ENCODE measurements at places on chromosomes 1 and 21.

DNA sequence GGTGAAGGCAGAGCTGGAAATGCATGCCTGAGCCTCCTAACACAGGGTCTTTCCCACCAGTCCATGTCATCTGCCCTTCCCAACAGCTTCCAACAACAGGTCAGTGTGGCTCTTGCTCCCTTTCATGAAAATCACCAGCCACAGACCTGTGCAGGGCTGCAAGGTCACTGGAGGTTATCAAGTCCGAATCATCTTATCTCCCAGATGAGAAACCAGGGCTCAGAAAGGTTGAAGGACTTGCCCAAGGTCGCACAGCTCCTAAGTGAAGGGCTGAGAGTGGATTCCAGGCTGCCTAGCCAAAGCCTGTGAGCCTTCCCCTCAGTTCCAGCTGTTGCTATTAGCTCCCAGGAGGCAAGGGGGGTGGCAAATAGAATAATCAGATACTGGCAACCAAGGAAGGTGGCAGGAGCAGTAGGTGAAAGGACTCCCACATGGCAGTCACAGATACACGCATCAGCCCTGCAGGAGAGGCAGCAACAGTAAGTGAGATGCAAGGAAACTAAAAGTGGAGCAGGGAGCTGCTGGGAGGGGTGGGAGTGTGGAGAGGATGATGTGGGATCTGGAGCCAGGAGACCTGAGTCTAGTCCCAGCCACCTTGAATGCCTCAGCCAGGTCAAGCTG is 74.2 kb downstream of the SSBP3 start:
- DNase-seq = no peak

DNA sequence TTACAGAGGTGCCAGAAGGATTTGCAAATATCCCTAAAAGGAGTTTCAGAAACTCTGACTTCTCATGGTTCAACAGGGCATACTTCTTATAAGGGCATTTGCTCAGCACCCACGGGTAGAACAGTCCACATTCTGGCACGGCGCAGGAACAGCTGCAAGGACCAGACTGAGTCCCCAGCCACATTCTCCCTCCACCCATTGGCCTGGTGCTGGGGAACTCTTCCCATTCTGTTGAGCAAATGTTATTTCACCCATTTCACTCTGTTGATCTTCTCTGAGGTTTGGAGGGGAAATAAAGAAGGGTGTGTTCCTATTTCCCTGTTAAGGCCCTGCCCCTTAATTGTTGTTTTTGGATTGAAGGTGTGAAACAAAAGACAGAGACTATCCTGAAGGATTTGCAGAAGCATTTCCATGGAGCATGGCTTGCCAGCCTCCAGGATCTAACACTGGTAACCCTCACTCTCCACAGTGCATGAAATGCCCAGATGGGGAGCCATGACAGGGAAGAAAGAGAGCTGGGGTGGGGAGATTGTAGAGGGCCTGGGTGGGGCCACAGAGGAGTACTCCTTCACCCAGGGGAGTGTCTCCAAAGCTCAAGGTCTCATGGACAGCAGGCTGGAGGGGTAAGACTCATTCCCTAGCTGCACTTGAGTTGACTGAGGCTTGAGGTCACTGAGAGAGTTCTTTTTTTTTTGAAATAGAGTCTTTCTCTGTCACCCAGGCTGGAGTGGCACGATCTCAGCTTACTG is 35.0 kb downstream of the INAVA start:
- no peak for DNase-seq

DNA sequence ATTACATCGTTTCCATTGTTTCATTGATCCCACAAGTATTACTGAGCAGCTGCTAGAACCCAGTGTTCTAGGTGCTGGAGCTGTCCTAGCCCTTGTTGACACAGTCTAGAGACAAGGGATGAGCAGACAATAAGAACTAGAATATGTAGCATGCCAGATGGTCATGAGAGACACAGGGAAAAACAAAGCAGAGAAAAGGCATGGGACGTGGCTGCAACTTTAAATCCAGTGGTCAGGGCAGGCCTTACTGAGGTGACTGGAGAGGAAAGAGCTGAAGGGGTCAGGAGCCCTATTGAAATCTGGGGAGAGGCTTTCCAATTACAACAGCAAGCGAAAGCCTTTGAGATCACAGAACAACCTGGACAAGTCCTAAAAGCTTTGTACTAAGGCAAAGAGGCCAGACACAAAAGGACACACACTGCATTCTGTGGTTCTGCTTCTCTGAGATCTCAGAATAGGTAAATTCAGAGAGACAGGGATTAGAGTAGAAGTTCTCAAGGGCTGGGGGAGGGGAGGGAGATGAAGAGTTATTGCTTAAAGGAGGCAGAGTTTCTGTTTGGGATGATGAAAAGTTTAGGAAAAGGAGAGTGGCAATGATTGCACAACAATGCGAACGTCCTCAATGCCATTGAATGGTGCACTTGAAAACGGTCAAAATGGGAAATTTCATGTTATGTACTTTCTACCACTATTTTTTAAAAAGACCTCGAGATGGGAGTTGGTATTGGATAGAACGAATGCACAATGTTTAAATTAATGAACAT is 467.4 kb upstream of the VAMP3 start:
- DNase-seq = no peak

DNA sequence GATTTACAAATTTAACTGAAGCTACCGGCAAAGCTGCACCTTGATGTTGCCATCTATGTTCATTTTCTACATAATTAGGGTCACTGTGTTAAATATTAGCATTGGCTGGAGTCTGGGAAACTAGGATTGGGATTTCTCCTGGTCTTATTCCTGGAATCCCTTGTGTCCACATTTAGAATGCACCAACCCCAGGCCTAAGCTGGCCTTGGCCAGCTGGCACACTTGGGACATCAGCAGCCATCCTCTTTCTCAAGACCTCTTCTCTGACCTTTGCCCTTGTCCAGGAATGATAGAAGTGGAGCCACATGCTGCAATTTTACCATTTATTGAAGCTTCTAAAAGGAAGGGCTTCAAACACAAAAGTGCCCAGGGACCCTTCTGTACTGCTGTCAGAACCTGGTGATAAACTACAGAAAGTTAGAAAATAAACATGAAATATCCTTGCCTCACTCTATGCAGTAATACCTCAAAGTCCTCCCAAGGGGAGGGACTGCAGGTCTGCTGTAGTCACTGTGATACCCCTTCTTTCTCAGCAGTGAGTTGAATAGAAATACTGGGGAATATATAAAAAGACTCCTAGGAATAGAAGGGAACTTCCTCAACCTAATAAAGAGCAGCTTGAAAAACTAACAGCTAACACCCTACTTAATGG is 13.7 kb upstream of the PIGC start:
- no peak for DNase-seq

- no peak for DNase-seq
Observed at GRCh38 chr21:29384683-29385359, 86.1 kb downstream of the BACH1 start.

GRCh38 chr1:76254104-76255030 is 179.8 kb downstream of the ST6GALNAC3 start:
- peak; percentile 91 for DNase-seq

DNA sequence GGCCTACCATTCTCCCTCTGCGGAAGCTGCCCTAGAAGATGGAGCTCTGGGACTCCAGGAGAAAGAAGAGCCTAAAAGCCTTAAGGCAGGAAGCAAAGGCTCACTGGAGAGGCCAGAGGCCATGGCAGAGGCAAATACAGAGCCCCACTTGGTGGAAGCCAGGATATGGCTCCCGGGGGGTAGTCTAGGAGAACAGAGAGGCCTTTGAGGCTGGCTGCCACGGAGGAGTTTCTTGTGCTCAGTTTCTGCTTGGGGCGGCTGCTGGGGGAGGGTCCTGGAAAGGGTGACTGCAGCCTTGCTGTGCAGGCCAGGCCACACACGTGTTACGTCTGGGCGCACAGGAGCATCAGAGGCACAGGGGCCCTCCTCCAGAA is 5.4 kb downstream of the CC2D1B start:
- no peak for DNase-seq

DNA sequence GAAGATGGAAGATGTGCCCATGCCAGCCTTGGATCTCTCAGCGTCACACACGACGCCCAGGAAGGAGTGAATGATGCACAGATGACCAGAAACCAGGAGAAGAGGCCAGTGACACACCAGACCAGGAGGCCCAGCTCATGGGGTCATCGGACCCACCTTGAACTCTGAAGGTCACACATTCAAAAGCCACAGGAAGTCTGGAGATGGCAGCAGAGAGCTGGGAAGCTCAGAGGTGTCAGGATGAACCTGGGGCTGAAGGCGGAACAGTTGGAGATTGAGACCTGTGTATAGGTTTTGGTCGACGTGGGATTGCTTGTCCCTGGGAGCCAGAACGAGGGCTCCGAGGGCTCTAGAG is 43.6 kb downstream of the SLC19A1 start:
- no peak for DNase-seq

GRCh38 chr1:226436855-226437491 is 29.1 kb upstream of the PARP1 start:
- DNase-seq = no peak

GRCh38 chr21:39763272-39763970 is 18.4 kb downstream of the IGSF5 start:
- DNase-seq = no peak
